ENCODE measurements at places on chromosomes 3 and 15.

DNA sequence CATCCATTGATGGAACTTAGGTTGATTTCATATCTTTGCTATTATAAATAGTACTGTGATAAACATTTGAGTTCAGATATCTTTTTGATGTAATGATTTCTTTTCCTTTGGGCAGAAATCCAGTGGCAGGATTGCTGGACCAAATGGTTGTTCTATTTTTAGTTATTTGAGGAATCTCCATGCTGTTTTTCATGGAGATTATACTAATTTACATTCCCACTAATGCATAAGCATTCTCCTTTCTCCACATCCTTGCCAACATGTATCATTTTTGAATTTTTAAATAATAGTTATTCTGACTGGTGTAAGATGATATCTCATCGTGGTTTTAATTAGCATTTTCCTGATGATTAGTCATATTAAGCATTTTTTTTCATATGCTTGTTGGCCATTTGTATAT, 144.0 kb upstream of the SUCLG2 start:
- no peak for DNase-seq

- DNase-seq = no peak
These were observed 71.9 kb upstream of the MBNL1 start for GRCh38 chr3:152196782-152197181.

- no peak for DNase-seq
These were observed 7.0 kb upstream of the MANF start for GRCh38 chr3:51378065-51378464.

DNA sequence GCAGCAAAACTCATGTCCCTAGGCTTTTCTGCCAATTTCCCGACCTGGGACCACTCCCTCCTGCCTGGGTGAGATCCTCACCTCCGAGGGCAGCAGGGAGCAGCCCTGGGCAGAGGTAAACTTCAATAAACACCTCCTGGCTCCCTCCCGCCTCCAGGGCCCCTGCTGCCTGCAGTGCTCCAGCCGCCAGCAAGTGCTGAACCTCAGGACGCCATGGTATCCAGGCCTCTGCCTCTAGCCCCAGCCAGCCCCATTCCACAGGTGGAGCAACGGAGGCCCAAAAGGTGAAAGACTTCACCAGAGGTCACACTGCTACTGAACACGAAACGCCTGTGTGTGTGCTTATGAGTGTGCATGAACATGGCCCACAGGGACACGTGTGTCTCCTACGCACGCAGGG, 59.9 kb upstream of the LINGO1 start:
- no peak for DNase-seq

DNA sequence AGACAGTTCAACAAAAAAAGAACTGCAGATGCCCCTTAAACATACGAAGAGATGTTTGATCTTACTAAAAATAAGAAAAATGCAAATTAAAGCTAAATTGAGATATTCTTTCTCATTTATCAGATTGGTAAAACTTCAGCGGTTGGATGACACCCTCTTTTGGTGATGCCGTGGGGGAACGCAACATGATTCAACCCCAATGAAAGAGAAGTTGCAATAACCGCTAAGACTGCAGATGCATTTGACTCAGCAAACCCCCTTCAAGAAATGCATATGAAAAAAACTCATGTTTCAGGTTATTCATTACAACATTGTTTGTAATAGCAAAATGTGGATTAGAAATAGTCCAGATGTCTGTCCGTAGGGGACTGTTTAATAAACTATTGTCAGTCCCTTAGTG, 3.6 kb downstream of the KLHL6 start:
- no peak for DNase-seq

DNA sequence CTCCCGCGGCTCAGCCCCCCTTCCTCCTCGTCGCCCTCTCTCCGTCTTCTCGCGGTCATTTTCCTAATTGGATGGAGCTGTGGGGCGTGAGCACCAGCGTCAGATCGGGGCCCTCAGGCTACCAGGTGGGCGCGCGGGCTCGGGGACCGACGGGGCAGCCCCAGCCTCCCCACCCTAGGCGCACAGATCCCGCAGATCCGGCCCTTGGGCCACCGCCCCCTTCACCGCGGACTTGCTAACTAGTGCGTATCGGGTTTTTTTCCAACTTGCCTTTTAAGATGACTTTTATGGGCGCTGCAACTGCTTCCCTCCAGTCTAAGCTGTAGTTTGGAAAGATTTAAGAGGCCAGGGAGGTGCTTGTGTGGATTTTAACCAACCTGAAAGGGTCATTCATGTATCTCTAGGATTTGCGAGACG, 1.3 kb downstream of the ZNF710 start:
- peak; percentile 10 for DNase-seq

DNA sequence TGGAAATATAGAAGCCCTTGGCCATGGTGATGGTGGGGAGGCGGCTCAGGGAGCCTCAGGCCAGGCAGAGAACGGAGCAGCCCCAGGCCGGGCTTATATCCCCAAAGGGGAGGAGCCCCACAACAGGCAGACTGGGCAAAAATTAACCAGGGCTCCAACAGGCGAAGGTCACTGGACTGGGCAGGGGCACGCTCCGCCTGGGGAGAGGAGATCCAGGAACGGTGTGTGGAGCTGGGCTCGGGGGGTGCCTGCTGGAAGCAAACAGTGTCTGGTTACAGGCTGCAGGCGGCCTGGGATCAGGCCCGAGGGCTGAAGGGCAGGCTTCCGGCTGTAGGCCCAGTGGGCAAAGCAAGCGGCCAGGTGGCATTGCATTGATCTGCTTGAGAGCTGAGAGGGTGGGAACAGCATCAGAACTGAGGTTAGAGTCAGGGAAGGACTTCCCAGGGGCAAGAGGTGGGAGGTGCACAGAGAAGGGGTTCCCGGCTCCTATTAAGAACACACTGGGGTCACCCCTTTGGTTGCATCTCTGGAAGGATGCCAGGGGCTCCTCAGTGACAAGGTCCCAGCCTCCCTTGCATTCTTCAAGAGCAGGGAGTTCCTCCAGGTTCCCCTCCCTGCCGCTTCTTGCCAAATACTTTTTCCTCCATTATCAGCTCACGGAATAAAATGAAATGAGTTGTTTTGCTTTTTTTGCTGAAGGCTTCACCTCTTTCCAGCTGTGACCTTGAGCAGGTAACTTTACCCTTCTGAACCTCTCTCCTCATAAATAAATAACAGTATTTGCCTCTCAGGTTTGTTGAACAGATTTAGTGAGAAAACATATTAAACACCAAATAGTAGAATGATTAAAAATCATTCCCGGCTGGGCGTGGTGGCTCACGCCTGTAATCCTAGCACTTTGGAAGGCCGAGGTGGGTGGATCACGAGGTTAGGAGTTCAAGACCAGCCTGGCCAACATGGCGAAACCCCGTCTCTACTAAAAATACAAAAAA, 7.8 kb downstream of the ANPEP start:
- no peak for DNase-seq

- peak; percentile 61 for DNase-seq
These were observed at the start of gene KLHDC8B for GRCh38 chr3:49171119-49171774. KLHDC8B (plus strand) TSS chr3:49171598; CDS start chr3:49172770, 1,172 bp downstream.

DNA sequence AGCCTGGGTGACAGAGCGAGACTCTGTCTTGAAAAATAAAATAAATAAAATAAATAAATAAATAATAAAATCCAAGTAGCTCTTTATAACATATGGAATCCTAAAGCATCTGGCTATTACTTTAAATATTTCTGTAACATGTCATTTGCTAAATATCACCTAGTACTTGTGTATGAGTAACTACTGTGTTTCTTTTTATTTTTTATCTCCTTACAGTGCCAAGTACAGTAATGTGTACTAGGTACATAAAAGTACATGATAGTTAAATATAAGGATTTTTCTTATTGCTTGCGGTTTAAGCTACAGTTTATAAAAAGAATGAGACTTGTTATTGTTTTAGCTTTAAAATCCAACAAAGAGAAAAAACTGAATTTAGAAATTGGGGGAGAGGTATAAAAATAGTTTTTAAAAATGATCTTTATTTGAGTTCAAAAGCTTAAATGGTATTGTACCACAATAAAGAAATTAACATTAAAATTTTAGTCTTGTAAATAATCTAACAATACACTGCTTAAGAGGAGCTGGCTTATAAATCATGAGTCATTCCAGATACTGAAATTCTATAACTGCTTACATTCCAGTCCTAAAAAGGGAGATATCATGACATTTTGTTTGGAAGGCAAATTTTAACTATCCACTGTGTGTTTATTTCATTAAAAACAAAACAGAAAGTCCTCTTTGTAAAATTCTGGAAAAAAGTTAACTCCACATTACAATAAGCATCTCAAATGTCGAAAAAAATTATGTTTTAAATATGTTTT, 73.1 kb downstream of the FGF7 start:
- no peak for DNase-seq

GRCh38 chr15:29516929-29517328, 247.3 kb upstream of the NSMCE3 start:
- no peak for DNase-seq

GRCh38 chr15:25767356-25768151, 95.6 kb downstream of the ATP10A start:
- DNase-seq = no peak

DNA sequence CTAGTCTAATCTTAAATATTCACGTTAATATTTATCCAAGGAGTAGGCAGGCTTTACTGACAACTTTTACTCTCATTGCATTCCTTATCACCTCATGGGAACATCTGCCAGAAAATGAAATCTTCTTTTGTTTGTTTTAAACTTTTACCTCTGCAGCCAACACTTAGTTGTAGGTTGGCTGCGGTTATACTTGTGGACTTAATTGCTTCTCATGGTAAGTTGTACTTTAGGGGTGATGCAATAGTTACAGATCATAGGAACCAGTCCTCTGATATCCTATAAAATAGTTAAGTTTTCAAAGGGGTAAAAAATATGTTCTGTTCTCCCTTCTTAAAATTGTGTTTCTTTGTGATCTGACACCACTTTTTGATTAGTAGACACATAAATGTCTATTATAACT, 321.9 kb downstream of the ZPLD1 start:
- DNase-seq = no peak

- DNase-seq = peak; percentile 78
These were observed 54.1 kb upstream of the PPIB start for GRCh38 chr15:64216730-64217428.

Measured in NCI-H1105 treated with DMSO at 0.1 percent for 48 hours (cell line).